H1 (cell line): ENCODE measurements at places on chromosomes 16 and 17.

DNA sequence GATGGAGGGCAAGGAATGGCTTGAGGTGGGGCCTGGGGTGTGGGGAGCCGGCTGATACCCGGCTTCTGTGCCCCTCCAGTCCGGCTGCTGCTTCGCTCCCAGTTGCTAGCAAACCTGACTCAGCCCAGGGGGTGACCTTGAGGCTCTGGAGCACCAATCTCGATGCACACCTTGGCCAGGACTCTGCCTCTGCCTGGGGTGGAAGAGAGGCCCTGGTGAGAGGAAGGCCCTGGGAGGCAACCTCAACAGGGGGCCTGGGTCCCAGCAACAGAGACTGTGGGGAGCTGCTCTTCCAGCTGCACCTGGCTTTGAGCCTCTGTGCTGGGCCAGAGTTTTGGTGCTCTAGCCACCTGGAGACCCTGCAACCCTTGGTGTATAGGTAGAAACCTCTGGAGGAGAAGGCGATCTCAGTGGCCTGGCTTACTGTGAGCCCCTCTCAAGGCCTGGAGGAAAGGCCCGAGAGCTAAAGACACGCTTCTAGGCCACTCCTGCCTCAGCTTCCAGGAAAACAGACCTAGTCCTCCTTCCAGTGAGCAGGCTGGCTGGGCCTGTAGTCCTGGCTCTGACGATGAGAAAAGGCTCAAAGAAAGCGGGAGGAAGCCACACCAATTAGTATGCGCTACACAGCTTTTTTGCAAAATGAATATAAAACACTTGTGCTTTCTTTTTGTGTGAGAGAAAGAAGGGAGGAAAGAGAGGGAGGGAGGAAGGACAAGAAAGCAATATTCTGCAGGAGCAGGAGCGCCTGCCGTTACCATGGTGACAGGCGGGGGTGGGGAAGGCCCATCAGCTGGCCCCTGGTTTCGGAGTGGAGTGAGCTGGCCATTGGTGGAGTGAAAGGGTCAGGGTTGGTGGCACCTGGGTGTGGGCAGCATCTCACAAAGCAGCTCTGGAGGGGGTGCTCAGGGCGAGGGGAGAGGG lies 51.0 kb downstream of the VAC14 start:
- no peak for DNase-seq

- no peak for DNase-seq
Measured at GRCh38 chr17:73492125-73492820, 152.0 kb downstream of the SDK2 start.

DNA sequence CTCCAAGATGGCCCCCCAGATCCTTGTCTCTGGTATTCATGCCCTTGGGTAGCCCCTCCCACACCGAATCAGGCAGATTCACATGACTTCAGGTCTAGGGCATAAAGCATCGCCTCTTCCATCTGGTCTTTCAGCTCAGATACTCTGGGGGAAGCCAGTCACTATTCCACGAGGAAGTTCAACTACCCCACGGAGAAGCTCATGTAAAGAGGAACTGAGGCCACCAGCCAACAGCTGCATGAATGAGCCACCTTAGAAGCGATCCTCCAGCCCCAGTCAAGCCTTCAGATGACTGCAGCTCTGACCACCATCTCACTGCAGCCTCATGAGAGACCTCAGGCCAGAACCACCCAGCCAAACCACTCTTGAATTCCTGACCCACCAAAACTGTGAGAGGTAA lies 54.1 kb downstream of the SOCS3 start:
- DNase-seq = no peak

DNA sequence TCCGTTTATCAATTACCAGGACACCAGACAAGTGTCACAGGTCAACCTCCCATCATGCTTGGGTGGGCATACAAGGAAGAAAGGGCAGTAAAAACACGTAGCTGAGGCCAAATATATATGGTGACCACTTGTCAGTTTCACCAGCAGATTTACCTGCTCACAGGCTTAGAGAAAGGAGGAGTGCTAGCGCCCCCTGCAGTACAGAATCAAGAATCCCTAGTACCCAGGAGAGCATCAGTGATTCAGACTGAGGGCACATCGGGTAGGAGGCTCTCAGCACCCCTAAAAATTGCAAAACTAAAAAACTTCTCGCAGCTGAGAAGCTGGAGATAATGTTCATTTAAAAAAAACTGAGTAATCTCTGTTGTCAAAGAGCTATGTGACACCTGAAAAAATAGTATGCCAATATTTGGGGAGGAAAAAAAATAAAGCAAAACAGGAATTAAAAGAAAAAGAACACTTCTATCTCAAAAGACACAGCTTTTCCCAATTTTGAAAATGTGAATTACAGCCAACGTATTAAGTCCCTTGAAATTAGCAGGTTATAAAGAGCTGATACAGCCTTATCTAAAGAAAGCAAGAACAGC lies 21.2 kb upstream of the MON1B start:
- peak; percentile 85 for DNase-seq

GRCh38 chr16:72111657-72112451 lies 18.2 kb downstream of the DHX38 start:
- DNase-seq = no peak

- no peak for DNase-seq
Measured at GRCh38 chr16:72474501-72475123, 302.7 kb upstream of the PMFBP1 start.

DNA sequence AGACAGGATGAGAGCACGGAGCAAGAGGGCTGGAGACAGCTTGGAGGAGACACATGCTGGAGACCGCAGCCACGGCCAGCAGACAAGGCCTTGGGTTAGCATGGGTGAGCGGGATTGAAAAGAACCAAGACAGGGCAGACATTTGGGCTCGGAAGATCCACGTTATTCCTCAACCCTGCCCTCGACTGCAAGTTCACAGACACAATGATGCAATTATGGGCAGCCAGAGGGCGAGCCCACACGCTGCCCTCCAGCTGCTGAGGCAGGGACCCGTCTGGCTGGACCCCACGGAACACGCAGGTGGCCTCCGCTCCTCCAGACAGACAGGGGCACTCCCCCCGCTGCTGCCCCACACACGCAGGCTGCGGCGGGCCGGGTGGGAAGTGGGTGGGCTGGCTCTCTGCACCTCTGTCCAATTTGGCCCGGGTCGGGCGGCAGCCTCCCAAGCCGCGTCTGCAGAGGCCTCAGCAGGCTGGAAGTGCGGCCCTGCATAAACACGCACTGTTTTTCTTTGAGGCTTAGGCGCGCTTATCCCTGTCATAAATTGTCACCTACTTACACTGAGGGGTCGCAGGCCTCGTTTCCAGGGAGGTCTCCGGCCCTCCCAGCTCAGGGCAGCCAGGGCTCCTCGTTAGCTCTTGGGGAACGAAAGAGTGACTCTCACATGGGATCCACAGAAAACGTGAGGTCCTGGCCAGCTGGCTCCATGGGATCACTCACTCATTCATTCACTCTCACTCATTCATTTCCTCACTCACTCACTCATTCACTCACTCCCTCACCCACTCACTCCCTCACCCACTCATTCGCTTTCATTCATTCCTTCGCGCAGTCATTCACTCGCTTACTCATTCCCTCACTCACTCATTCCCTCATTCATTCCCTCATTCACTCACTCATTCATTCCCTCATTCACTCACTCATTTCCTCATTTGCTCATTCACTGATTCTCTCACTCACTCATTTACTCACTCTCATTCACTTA lies 303.9 kb downstream of the C16orf95 start:
- DNase-seq = no peak

DNA sequence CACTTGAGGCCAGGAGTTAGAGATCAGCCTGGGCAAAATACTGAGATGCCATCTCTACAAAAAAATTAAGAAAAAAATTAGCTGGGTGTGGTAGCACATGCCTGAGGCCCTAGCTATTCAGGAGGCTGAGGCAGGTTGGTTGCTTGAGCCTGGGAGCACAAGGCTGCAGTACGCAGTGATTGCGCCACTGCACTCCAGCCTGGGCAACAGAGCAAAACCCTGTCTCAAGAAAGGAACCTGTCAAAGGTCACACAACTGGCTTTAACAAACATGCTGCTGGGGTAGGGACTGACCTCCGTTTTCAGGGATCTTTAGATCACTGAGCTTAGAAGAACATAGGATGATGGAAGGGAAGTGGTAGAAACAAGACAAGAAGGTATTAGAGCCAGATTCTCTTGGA lies 95.0 kb downstream of the IRX3 start:
- DNase-seq = no peak

DNA sequence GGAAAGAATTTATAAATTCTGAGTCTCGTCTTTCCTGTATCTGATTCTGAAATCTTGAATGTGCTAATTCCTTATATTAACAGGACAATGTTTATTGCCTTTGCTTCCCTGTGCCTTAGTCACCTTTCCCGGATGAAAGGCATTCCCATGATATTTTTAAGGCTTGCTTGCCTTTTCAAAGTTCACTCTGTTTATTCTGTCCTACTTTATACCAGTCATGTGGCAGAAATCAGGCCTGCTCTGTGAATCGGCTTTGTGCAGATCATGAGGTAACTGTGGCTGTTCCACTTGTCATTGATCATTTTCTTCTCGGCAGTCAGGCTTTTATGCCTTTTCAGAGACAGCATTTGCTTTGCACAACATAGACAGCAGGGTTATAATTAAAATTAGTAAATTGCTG lies 28.8 kb upstream of the ABCC11 start:
- DNase-seq = no peak

- DNase-seq = peak; percentile 17
Measured at GRCh38 chr16:86016201-86016965, 117.4 kb downstream of the IRF8 start.
